ENCODE measurements at places on chromosomes 11 and 22. TPM values are rescaled to one million over a fixed set of nuclear protein-coding genes. Genes with fewer than 3 reads are reported as not detected.

GRCh38 chr22:22196833-22197477 is 47.6 kb upstream of the VPREB1 start:
- DNase-seq: no peak

The DUSP18 gene
- polyA plus RNA-seq: 4.7 TPM

DNA sequence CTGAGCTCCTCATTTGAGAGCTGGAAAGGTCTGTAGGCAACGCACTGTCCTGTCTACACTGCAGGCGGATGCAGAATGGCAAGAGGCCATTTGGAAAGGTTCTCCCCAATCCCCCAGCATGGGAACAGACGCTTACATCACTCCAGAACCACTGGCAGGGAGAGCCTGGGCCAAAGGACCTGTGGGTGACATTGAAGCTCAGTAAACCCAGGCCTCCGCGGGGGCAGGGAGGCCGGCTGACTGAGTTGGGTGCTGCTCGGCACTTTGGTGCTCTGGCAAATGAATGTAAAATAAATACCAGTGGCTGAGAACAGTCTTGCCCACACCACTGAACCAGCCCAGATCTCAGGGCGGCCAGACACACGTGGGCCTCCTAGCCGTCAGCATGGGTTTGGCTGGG is 22.4 kb downstream of the TOM1 start:
- DNase-seq: no peak

The ACR gene
- polyA plus RNA-seq: not detected

DNA sequence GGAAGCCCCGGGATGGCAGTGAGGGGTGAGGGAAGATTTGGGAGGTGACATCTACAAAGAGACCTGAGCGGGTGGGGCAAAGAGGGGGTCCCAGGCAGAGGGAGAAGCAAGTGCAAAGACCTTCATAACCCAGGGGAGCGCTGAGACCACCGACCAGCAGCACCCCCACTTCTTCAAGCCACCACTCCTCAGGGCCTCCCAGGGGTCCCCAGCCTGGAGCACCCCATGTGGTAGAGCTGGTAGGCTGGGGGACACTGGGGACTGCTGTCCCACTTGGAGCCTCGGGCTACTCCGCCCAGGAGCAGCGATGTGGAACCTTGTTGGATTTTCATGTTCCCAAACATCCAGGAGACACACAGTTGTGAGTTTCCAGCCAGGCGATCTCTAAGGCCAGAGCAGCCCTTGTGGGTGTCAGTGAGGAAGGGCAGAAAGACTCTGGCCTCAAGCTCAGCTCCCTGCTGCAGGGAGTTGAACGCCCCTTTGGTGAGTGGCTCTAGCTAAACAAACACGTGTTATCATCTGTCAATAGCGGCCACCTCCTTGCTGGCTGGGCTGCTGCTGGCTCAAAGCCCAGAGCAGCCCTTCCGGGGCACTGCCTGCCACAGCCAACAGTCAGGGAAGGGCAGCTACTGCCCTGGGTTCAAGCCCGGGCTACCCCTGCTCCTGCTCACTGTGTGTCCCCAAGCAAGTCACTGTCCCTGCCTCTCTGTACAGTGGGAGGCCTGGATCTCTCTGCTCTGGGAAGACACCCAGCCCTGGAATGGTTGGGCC is 25.7 kb upstream of the CHKA start:
- no peak for DNase-seq

DNA sequence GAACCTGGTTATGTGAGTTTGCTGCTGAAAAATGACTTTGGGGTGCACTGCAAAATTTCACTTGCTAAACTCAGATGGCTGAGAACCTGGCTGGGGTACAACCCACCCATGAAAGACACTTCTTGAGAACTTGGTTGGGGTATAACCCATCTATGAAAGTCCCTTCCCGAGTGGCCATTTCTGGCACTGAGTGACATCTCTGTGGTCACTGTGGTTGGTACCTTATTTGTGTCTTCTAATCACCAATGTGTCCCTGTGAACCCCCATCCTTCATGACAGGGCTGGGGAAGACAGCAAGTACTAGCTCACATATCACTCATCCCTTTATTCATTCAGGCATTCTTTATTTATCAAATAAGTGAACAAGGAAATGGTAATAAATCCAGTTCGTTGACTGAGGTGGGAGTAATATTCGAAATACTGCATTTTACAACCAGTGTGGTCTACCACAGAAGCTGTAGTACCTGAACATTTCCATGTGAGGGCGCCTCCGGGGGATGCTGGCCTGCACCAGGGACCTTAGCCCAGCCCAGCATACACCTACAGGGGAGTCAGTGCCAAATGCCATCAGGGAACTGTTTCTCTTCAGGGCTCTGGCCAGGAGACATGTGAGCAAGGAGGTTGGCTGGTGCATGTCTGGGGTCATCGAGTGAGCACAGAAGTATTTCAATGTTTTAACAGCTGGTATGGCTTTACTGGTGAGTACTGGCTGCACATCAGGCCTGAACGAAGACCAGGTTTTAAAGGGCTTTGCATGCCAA is 122.1 kb downstream of the CSNK2A3 start:
- DNase-seq: no peak

Measured in immature natural killer cell (primary cell).